CD4-positive, CD25-positive, alpha-beta regulatory T cell (primary cell): ENCODE measurements at places on chromosomes 7 and 10. TPM values are rescaled to one million over a fixed set of nuclear protein-coding genes. Genes with fewer than 3 reads are reported as not detected.

The IGF2BP3 gene
- not detected for polyA plus RNA-seq

The NPFFR1 gene
- not detected for polyA plus RNA-seq

The FAM25A gene
- not detected for polyA plus RNA-seq

The IFIT1 gene
- 5.5 TPM for polyA plus RNA-seq

The SCRN1 gene
- polyA plus RNA-seq = 1.9 TPM

The JAKMIP3 gene
- polyA plus RNA-seq = not detected
